Immature natural killer cell (primary cell): ENCODE measurements at places on chromosomes 16 and 17.

DNA sequence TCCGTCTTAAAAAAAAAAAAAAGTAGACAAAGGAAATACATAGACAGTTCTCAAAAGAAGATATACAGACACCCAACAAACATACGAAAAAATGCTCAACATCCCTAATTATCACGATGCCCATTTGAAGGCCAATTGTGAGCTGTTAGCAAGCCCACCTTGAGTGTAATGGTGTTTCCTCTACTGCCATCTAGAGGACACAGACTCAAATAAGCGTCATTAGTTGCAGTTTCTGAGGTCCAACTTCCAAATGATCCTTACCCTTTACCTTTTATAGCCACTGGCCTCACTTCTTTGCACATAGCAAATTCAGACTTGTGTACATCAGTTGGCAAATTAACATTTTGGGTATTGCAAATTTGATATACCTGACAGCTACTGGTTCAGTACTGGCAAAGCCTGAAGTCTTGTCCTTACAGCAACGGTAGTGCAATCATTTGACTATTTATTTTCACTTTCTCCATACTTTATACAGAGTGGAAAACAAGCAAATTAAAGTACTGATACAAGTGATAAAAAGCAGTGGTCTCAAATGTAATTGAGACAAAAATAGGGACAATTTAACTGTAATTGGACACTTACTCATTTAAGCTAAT is 536.3 kb upstream of the EEF2KMT start:
- DNase-seq = no peak

DNA sequence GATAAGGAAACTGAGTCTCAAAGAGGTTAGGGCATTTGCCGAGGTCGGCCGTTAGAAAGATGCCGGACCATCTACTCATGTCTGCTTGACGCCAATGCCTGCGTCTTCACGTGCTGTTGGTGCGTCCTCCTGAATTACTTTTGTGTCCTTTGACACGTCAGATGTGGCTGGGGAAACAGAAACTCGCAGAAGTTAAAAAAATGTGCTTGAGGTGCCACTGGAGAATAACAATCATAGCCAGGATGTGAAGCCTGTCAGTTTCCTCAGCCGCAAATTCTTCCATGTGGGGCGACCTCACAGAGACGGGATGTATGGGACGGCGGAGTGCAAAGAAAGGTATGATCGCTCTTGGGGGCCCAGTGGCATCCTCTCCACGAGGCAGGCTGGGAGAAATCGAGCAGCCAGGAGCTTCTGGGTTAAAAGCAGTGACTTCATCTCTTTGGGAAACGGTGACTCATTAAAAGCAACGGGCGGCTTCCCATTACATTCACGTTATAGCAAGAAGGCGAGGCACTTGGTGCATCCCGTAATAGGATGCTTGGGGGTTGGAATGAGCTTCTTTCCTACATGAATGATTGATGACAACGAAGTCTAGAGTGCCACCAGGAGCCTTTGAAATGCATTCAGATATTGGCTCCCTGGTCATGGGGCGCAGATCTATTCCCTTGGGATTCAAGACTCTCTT is 67.8 kb downstream of the BMERB1 start:
- DNase-seq = no peak

GRCh38 chr17:45222289-45222995 is 757 bp downstream of the FMNL1 start:
- DNase-seq = peak; percentile 45

DNA sequence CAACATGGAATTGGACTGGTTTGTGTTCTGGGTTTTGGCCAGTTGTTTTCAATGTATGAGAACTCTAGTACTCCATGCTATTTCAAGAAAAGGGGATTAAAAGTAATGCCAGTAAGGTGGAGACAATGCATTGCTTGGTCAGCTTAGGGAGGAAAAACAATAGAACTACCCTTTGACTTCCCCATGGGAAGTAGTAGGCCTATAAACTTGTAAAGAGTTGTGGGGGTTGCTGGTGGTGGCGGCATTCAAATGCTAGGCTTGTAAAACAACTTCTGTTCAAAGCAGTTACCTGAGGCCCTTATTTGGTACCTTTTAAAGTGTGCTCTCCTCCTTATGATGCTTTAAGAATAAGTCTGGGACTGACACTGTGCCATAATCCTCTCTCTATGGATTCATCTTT is 9.4 kb downstream of the MAP3K3 start:
- DNase-seq = no peak

DNA sequence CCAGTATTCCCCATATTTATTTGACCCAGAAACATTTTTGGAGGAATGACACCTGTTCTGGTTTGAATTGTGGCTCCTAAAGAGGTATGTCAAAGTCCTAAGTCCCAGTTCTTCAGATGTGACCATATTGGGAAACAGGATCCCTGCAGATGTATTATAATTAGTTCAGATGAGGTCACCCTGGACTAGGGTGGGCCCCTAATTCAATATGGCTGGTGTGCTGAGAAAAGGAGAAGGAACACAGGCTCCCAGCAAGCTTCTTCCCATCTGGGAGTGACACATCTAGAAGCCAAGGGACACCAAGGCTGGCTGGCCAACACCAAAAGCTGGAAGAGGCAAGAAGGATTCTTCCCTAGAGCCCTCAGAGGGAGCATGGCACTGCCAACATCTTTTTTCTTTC is 3.8 kb upstream of the GCSH start:
- DNase-seq = no peak

- no peak for DNase-seq
These were observed 39.8 kb upstream of the AKAP1 start for GRCh38 chr17:57044976-57045867.

DNA sequence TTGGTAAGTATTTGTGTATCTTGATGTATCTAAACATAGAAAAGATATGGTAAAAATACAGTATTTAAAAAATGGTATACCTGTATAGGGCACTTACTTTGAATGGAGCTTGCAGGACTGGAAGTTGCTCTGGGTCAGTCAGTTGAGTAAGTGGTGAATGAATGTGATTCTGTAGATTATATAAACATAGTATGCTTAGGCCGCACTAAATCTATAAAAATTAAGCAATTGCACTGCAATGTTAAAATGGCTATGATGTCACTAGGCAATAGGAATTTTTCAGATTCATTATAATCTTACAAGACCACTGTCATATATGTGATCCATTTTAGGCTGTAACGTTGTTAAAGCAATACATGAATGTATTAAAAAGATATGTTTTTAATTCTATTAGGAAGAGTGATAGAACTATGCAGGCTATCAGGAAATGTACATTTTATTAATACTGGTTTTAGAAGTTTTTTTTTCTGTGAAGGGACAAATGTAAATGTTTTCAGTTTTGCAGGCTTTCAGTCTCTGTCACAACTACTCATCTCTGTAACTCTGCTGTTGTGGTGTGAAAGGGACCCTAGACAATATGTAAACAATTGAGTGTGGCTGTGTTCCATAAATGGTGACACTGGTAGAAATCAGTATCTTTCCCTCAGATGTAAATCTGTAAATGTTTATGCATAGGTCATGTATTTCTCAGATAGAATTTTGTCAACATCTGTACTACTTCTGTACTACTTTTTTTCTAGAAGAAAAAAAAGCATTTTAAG is 10.5 kb downstream of the CBFB start:
- DNase-seq = no peak

DNA sequence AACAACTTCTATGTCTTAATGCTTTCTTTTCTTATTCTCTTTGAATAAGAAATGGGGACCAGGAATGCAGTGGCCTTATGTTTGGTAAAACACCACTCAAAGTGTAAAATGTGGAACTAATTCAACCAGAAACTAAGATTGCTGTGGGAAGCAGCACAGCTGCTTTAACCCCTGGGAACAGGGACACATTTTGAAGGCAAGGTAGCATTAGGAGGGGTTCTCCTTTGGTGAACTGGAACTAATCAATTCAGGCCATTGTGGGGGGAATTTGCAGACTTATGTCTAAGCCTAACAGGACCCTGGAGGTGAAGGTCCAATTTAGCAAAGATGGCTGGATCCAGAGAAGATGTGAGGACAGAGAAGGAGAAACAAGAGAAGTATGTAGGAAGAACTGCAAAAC is 256.1 kb downstream of the ZFHX3 start:
- no peak for DNase-seq

- DNase-seq = no peak
These were observed 55.2 kb upstream of the GOT2 start for GRCh38 chr16:58789351-58789750.

DNA sequence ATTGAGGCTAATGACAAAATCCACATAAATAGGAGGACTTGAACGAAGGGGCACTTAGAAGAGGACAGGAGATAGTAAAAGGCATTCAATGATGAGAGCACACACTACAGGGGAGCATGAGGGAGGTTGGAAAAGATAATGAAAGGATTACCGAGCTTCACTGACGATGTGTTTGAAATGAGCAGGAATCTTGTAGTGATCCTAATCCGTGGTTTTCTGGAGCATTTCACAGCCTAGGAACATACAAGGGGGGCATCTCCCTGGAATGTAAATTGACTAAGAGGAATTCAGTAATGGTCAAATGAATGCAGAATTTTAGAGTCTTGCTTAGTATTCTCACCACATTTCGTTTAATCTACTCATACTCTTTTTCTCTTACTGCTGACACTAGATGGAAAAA is 5.2 kb downstream of the ATMIN start:
- DNase-seq = no peak

GRCh38 chr17:7947651-7948050 is 15.6 kb downstream of the CNTROB start:
- no peak for DNase-seq

GRCh38 chr16:28261942-28262341 is 30.4 kb upstream of the SBK1 start:
- DNase-seq = no peak
